ENCODE measurements at places on chromosomes 1 and 21. TPM values are rescaled to one million over a fixed set of nuclear protein-coding genes. Genes with fewer than 3 reads are reported as not detected.

- no peak for DNase-seq
Observed at GRCh38 chr1:201448990-201449389, 20.0 kb downstream of the PHLDA3 start.

GRCh38 chr1:223363057-223363855 lies 720 bp downstream of the SUSD4 start:
- DNase-seq: no peak

- DNase-seq: no peak
Observed at GRCh38 chr1:3022511-3022973, 1.3 kb downstream of the ACTRT2 start.

Gene FYB2
- total RNA-seq: not detected

DNA sequence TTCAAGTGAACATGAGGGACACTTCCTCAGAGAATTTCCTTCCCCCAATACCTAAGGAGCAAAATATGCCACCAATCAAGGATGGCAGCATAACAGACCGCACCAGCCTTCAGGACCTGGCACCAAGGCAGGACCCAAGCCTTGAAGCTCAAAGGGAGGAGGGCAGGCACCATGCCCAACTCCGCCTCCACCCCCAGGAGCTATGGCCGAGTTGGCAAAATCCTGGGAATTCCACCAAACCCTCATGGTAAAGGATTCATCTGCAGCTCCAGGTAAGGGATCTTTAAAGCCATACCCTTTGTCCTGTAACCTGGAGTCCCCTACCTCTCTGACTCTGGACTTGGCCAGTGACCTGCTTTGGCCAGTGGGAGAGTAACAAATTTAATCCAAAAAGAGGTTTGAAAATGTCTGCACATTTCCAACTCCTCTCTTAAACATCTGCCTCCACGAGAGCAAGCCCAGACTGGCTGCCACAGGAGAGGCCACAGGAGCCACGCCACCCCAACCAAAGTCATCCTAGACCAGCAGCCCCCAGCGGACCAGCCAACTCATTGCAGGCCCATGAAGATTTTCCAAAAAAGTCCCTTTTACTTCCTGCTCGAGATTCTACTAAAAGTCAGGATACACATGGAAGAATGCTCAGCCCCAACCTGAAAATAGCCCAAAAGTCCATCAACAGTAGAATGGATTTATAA lies 41.9 kb downstream of the NPHP4 start:
- no peak for DNase-seq
